ENCODE measurements at places on chromosomes 12 and 14.
A peak's percentile ranks its signal among the peaks of the same experiment; 100 is the strongest.

- DNase-seq = no peak
These were observed 141.7 kb upstream of the NRXN3 start for GRCh38 chr14:78028471-78028870.

DNA sequence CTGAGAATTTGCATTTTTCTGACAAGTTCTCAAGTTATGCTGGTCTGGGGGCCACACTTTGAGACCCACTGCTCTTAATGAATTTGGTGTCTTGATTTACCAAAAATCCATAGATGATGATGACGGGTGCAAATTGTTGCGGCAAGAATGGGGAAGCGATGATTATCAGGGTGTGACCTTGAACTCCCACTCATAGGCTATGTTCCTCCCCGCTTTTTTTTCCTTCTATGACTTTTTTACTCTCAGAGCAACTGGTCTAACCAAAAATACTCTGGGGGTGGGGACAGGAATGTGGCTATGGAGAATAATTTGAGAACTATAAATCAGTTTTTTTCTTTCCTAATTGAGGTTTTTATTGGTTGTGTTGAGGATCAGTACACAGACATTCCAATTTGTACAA is 83.6 kb downstream of the PPFIBP1 start:
- no peak for DNase-seq

- no peak for DNase-seq
These were observed 33.0 kb downstream of the UBR7 start for GRCh38 chr14:93239869-93240677.

- DNase-seq = no peak
These were observed 950.4 kb upstream of the LRFN5 start for GRCh38 chr14:40656311-40656710.

- no peak for DNase-seq
These were observed 38.7 kb downstream of the LEMD3 start for GRCh38 chr12:65208125-65208524.

DNA sequence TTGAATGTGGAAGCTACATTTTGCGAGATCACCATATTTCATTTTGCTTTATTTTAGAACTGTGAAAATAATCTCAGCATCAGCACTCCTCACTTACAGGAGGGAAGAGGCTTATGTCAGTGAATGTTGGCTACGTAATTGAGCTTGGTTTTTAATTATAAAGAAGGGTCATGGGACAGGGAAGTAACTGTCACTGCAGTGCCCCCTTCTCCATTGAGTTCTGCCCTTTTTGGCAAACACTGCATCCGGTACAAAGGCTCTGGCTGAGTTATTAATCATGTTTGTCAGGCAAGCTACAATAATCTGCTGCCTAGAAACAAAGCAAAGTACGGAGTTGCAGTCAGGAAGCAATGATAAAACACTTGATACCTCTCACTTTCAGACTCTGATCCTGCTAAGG is 546.7 kb downstream of the SNAPC1 start:
- no peak for DNase-seq

DNA sequence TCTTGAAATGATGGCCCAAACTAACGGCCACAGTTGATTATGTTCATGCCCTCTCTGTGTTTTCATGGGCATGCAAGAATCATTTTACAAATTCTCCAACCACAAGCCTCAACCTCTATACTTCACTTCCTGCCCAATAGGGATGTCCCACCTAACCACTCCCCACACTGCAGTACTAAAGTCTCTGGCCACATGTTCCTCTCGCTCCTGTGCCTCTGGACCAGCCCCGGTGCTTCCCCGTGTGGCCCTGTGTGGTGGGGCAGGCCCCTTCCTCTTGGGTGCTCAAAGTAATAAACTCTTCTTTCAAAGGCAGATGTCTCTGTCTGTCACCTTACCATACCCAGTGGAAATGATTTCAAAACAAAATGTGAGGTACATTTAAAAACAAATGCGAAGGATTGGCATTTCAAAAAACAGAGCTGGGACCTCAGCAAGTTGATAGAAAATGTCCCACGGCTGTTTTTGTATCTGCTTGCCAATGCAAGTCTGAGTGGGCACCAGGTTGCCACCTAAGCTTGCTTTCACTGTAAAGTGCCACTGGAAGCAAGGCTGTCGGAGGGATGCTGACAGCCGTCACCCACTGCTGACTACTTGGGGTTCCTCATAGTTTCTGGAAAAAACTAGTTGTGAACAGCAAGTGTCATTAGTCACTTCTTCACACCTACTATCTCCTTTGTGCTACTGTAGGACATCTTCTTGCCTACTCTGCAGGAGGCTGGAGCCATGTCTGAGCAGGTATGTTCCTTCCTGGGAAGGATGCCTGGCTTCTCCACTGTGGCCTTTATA is 8.2 kb upstream of the SERPINA11 start:
- no peak for DNase-seq

DNA sequence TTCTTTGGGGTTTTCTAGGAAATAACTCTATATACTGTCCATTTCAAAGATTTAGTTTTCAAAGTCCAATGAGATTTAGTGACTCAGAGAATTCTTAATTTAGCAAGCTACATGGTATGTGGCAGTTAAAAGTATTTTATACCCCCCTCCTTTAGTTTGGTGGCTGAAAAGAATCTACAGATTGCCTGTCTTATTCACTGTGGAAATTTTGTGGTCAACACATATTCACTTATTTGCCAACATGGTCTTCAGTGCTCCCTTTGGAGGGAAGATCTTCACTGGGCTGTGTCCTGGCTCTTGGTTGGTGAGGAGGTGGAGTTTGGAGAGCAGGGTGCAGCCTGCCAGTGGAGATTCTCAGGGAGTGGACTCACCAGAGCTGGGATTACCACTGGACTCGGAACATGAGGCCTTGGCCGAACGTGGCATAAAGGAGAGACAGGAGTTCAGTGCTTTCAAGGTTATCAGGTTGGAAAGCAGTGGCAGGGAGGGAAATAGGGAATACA is 39.8 kb downstream of the SAMD4A start:
- DNase-seq = no peak

- peak; percentile 33 for DNase-seq
These were observed 72.4 kb downstream of the TTC9 start for GRCh38 chr14:70714055-70714550.

DNA sequence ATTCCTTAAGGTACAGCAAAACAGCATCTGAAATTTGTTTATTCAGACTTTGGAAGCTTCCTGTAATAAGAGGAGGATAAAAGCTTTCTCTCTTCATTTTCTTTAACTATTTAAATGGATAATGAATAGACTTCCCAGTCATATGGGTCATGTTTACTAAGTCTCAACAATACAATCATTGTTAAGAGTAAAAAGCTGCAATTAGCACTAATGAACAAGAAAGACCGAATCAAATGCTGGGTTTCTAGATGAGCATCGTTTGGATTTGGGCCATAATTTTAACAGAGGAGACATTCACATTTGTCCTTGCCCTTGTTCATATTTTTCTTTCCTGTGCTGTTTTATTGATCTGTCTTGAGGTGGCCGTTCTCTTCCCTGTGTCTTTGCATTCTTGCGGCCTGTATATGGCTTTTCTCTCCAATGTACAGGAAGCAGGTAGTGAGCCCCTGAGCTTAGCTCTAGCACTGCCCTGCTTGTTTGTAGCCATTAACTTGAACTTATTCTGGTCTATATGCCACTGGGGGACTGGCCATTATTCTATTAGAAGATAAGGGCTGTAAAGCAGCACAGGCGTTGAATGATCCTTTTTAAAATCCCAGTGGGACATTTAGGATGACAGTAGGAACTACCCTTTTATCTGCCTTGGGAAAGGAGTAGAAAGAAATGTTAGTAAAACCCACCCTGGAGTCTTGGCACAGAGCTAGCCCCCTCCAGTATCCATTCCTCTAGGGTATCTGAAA is 34.6 kb downstream of the ABHD12B start:
- no peak for DNase-seq

- DNase-seq = no peak
These were observed 10.0 kb upstream of the TBC1D30 start for GRCh38 chr12:64814432-64814831.

DNA sequence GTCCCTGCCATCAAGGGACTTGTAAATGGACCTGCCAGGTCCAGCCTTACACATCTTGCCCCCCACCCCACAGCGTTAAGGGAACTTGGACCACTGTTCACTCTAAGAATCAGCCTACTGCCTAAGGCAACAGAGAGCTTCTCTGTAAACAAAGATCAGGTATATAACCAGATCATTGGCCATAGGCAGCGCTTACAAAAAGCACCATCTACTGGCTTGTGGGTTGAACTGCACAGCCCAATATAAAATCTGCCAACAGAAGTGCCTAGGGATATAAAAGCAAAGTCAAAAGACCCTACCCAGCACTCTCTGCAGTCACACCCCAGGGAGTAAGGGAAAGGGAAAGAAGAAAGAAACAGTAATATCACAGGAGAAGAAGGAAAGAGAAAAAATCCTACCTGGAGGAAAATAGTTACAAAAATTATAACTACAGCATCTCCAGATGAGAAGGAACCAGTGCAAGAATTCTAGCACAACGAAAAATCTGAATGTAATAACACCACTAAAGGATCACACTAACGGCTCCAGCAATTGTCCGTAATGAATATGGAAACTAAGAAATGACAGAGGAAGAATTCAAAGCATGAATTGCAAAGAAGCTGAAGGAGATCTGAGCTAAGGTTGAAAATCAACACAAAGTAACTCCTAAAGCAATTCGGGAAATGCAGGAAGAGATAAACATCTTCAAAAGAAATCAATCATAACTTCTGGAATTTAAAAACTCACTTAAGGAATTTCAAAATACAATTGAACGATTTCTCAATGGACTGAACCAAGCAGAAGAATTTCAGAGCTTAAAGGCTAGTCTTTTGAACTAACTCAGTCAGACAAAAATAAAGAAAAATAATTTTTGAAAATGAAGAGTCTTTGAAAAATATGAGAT is 95.2 kb upstream of the PCED1B start:
- DNase-seq = peak; percentile 18

Measured in stimulated activated CD4-positive, alpha-beta T cell treated with anti-CD3 and anti-CD28 coated beads, Interleukin-12 subunit alpha, Interleukin-12 subunit beta, amount 100 ng/mL, for 24 hours (primary cell).